ENCODE measurements at places on chromosomes 12 and 14.

- no peak for DNase-seq
Measured at GRCh38 chr12:95723693-95724384, 66.7 kb downstream of the NTN4 start.

GRCh38 chr12:13882176-13882575, 99.2 kb downstream of the GRIN2B start:
- no peak for DNase-seq

- DNase-seq: no peak
Measured at GRCh38 chr14:50087341-50088116, 28.8 kb downstream of the VCPKMT start.

- DNase-seq: no peak
Measured at GRCh38 chr12:73220951-73221350, 948.8 kb downstream of the TRHDE start.

DNA sequence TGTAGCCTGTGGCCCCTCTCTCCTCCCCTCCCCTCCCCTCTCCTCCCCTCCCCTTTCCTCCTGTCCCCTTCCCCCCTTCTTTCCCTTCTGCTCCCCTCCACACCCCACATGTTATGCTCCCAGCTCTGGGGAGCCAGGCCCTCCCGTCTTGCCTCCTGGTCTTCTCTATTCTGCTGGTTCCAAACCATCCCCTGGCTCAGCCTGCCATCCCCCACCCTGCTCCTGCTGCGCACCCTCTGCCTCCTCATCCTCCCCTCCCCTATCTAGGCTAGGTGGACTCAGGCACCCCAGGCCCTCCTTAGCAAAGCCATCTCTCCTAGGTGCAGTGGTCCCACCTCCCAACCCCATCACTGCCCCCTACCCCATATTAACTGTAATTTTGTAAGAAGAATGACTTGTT, 99.5 kb downstream of the CALM1 start:
- DNase-seq: no peak

DNA sequence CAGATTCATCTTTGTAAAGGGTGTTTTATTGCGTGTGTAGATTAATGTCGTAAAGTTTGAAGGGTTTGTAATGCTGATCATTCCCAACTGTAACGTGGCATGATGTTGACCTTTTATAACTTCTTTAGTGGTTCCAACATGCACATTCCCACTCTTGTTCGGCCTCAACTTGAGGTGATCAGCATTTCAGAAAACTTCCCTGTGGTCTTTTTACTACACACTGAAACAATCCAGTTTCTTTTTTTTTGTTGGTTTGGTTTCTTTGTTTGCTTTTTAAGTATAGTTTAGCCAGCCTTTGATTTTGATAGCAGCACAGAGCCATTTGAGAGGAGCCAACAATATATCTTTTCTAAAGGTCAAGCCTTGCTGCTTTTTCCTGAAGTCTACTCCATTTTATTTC, 22.8 kb downstream of the UTP20 start:
- DNase-seq: no peak

- no peak for DNase-seq
Measured at GRCh38 chr12:54158610-54159009, 30.2 kb downstream of the SMUG1 start.

DNA sequence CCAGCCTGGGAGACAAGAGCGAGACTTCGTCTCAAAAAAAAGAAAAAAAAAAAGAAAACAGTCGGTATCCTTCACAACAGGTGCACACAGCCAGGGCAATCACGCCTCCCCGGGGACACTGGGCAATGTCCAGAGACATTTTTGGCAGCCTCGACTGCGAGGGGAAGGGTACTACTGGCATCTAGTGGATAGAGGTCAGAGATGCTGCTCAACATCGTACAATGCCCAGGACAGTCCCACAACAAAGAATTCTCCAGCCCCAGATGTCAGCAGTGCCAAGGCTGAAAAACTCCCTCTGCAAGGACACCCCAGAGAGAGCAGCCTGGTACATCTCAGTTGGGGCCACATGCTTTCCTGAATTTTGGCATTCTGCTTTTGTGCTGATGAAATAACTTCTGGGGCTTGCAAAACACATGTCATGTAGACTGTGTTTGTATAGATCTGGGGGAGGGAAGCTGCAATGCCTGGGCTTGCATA, 21.5 kb downstream of the ALDH2 start:
- no peak for DNase-seq

- no peak for DNase-seq
Measured at GRCh38 chr14:85186082-85186481, 343.9 kb upstream of the FLRT2 start.

DNA sequence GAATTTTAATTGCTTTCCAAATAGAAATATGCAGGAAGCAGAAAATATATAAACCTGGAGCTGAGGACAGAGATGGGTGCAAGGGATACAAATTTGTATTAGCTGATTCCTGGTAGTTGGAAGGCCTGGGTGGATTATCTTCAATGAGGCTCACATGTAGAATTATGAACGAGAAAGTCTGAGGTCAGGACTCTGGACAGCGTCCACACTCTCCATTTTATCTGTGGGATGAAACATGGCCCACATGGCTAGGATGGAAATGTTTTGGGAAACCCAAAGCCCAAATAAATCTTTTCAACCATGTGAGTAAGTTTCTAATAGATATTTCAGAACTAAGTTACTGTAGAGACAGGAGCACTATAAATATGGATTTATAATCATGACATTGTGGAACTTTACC, 256.1 kb downstream of the APAF1 start:
- DNase-seq: no peak

GRCh38 chr14:22838631-22839041, 2.3 kb downstream of the MMP14 start:
- no peak for DNase-seq

GRCh38 chr12:31560516-31560915, 30.4 kb downstream of the DENND5B start:
- DNase-seq: no peak

GRCh38 chr12:116265351-116266147, 11.9 kb downstream of the MED13L start:
- DNase-seq: no peak

DNA sequence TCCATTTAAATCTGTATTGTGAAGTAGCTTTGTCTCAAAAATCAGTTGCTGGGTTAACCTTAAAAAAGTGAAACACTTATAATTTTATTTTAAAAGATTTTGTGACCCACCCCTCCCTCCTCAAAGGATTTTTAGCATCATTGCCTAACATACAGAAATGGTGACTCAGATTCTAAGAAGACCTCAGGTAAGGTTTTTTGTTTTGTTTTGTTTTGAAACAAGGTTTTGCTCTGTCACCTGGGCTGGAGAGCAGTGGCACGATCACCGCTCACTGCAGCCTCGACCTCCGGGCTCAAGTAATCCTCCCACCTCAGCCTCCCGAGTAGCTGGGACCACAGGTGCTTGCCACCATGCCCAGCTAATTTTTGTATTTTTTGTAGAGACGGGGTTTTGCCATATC, 74.2 kb downstream of the GNS start:
- no peak for DNase-seq

DNA sequence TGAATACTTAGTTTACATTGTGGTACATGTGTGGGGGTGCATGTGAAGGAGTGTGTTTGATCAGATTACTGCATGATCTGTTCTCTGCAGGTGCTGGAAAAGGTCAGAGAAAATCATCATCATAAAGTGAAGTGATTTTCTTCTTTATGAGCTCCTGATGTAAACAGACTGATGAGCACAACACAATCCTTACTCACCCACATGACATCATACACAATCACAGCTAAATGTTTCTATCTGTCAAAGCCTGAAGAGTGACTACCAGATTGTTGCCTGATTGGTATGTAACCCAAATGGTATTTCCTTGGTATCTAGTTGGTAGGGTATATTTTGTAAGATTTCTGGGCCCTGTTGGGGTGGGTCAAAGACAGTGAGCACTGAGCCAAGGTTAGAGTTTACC, 270.8 kb downstream of the FOXG1 start:
- DNase-seq: no peak

GRCh38 chr12:89650239-89650638, 58.4 kb downstream of the ATP2B1 start:
- no peak for DNase-seq

GRCh38 chr12:56928262-56928661, 5.9 kb downstream of the SDR9C7 start:
- no peak for DNase-seq

DNA sequence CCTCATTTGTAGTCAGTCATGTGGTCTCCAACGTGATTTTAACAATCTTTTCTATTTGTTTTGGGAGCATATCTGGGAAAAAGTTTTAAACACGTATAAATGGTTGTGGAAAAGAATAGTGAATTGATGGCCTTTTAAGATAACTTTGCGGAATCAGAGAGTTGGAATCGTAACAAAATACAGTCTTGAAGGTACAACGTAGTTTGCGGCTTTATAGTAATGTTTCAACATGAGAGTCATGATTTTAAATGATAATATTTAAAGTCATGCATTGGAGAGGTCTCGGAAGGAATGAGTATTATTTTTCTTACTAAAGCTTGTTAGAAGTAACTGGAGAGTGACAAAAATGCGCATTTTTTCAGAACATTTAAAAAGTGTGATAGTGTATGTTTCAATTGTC, 1.6 kb downstream of the AEBP2 start:
- DNase-seq: no peak

DNA sequence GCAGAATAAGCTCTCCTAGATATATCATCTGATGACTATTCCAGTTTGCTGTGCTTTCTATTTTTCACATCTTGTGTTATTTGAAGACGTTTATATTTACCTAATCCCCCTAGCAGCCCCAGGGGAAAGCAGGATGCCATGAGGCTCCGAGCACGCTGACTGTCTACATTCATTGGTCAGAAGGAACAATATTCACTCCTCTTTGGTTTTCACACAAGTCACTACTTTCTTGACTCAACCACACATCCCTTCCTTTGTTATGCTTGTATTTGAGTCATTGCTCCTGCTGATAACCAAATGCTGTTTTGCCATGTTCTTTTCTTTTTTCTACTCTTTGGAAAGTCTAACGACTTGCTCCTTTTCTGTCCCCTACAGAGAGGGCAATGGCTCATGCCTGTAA, 86.5 kb upstream of the SLC38A2 start:
- DNase-seq: no peak

Measured in GM04503 (cell line).